ENCODE measurements at places on chromosomes 1 and 21.

GRCh38 chr1:8406960-8407359, 89.0 kb downstream of the SLC45A1 start:
- DNase-seq = no peak

DNA sequence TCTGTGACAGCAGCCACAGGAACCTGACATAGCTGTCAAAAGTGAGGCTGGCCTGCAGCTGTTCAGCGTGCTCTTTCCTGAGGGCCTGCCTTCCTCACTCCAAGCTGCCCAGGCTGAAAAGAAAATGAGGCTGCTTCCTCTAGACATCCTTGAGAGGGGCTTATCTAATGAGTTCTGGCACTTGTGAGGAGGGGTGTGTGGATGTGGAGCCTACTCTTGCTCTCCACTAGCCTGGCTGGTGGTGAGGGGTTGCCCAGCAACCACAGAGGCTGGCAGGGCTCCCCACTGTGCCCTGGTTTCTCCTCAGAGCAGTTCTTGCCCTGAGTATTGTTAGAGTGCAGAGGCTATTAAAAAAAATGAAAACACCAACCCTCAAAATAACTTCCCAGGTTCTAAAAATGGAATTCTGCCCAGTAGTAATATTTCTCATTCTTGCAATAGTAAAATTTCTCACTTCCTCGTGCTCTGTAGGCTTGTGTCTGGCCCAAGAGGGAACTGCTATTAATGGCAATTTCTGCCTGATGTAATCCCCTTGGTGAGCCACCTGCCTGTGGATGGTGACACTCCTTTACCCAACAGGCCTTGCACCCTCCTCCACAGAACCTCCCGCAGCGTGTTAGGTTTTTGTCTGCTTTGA, 52.6 kb upstream of the EPS8L3 start:
- no peak for DNase-seq

- no peak for DNase-seq
Measured at GRCh38 chr1:39733161-39733560, 5.5 kb upstream of the PPIE start.

DNA sequence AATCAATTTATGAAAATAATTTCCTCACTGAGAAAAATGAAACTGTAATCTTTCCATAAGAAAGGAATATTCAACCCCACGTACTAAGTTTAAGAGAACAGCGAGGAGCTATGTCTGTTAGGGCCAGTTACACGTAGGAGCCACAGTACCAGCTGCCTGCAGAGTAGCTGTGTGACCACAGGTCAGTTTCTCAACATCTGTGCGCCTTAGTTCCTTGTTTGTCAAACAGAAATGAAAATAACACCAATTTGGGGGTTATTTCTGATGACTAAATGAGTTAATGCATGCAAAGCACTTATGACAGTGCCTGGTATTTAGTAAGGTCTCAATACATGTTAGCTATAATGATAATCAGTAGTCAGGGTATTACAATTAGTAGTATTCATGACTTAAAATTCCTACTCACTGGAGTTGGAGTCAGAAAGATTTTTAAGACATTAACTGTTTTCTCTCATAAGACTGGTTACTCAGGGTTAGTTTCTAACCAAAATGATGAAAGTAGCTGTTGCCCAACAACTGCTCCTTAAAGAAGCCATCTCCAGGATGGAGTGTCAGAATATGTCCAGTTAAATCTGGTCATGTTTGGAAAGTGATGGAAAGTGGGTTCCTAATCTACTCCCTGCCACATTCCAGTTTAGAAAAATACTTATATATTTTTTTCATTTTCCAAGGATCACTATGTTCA, 85.8 kb upstream of the ZNF648 start:
- no peak for DNase-seq
